Germinal center (tissue), 1 donor: ENCODE measurements at places on chromosomes 3 and 15.
A peak's percentile ranks its signal among the peaks of the same experiment; 100 is the strongest.

DNA sequence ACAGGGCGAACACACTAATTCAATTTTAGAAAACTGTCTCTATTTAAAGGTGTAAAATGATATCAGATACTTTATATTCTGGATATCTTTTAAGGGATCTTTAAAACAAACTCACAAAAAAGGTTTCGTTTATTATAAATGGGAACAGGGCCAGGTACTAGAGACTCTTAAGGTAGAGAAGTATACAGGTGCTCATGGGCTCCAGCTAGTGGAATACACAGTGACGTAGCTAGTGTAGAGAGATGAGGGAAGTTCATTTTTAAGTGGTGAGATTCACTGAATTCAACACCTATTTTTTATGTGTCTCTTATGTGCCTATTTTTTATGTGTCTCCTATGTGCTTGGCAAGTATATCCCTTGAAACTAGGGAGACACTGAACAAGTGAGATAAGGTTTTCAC, 132.7 kb upstream of the FAM3D start:
- DNase-seq, result no peak

DNA sequence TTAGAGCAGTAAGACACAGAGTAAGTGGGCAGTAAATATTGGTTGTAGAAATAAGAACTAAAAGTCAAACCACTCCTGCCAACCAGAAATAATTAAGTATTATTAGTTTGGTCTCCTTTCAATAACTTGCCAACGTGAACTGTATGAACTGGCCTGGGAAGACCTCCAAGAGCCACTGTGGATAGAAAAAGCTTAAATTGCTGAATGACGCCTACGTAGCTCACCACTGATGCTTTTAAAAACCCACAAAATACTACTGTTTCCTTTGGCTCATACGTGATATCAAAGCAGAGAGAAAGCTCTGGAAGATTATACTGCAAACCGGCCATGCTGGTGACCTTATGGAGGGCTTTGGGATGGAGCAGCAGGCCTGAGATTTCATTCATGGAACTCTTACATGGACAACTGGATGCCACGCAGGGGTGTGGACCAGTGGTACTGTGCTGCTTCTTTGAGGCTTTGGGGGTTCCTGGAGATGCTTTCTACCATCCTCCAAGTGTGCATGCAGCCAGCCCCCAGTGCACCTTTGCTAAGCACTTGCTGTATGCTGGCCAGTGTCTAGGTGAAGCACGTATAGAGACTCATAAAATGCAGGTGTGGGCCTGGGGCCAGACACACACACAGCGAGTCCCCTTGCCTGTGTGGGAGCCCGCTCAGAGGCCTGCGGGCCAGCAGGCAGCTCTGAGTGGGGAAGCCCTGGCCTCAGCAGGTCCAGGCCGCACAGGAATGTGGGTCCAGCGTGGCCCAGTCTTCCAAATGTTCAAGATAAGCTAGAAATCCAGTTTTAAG, 66.8 kb downstream of the ABTB1 start:
- no peak for DNase-seq

- DNase-seq, result no peak
Observed at GRCh38 chr3:69659180-69659910, 79.9 kb upstream of the MITF start.

GRCh38 chr3:119681279-119681678, 4.1 kb upstream of the COX17 start:
- peak; percentile 33 for DNase-seq

DNA sequence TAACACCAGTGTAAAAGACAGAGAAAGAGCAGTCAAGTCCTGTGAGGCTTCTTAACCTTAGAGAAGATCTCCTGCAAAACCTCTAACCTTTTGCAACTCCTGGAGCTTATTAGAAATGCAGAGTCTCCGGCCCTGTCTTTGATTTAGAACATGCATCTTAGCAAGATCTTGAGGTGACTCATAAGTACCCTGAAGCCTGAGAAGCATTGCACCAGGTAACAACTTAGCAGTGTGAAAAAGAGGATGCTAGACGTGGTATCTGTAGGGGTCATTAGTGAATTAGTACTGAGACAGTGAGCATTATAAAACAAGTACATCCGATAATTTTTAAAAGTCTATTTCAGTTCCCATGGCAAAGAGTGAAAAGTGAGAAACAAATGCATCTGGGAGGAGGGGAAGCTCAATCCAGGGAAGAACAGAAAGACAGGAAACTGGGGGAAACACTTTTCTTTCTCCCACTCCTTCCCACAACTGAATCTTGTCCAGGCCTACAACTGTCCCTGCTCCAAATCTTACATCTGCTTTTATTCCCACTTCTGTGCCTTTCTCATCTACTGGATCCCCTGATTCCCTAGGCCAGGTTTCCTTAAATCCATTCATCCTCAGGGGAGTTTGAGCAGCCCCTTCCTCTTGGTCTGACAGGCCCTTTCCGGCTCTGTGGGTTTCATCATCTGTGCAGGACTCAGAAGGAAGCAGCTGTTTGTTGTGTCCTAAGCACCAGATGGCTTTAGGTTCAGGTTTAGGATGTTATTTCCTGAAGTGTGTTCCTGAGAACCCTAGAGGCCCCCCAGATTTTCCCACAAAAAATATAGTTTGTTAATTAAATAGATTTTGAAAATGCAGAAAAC, 128.1 kb upstream of the IL12A start:
- DNase-seq, result no peak

DNA sequence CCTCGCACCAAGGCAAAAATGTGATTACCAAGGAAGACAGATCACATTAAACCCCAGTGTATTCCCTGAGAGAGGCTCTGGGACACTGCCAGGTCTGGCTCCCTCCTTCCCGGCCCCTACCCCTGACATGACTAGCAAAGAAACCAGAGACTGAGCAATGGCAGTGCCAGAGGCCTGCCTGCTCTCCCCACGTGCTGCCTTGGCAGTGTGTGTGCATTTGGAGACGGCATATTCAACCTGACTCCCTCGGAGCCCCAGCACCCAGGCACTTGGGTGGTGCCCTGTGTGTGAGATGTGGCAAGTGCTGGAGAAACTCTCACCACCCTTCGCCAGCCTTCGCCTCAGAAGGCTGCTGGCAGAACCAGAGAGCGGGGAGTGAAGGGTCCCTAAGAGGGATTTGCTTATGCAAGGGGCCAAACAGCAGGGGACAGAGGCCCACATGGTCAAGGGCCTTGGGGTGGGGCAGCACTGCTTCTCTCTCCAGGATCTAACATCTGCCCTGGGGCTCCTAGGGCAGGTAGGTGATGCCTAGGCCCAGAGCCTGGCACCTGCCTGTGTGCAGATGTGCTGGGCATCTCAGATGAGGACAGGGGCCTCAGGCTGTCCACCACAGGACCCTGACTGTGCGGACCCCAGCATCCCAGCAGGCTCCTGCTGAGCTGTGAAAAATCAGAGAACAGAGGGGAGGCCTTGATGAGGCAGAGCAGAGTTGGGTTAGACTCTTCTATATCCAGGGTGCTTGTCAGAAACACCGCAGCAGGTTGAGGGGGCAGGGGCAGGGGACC, 23.6 kb upstream of the PLXNA1 start:
- DNase-seq, result no peak

GRCh38 chr3:127753898-127754410, 68.4 kb downstream of the MGLL start:
- no peak for DNase-seq

DNA sequence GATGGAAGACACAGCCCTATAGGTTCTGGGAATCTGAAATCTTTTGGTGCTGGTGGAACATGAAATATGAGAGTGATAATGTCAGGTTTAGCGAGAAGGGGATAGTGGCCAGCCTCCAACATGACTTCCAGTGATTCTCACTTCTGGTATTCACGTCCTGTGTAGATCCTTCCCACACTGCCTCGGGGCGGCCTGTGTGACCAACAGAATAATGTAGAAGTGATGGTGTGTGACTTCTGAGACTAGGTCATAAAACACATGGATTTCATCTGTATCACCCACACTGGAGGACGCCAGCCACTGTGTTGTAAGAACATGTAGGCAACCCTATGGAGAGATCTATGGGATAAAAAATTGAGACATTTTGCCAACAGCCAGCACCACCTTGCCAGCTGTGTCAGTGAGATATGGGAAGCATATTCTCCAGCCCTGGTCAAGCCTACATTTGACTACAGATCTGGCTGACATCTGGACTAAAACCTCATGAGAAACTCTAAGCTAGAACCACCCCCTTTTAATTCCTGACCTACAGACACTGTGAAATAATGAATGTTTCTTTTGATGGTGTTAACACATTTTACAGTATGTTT, 25.5 kb upstream of the NUDT16 start:
- DNase-seq, result no peak

DNA sequence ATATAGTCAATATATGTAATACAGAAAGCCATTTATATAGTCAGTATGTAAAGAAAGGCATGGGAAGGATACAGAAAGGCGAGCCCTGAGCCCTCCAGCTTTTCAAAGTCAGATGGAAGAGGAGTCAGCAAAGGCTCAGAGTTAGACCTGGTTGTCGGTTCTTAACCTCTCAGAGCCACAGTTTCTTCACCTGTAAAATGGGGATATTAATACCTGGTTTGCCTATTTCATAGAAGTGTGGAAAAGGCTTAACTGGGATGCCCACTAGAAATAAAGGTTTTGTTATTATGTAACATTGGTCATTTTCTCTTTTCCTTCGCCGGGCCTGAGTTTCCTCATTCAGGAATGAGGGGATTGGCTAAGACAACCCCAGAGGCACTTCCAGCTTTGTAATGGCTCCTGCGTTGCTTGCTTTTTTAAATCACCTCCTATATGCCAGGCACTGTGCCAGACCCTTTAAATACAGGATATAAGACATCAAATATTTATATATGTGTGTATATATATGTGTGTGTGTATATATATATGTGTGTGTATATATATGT, 2.4 kb downstream of the CRELD1 start:
- DNase-seq, result no peak

GRCh38 chr3:124680521-124680920, 49.7 kb upstream of the UMPS start:
- no peak for DNase-seq

- DNase-seq, result no peak
Observed at GRCh38 chr3:46027736-46028397, 584 bp upstream of the XCR1 start.

DNA sequence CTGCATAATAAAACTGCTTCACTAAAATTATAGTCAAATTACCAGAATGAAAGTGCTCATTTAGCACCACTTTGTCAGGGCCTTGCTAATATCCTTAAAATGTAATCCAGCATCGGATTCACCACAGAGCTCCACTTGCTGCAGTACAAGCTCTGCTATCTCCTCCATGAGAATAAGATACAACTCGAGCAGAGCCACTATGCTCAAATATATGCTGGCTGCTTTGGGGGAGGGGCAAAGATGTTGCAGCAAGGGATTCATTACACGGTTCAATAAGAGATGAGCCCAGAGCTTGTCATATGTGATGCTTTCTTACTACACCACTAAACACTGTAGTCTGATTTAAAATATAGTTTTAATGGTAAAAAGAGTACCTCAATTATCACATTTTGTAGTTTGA, 72.2 kb downstream of the DLG1 start:
- no peak for DNase-seq

DNA sequence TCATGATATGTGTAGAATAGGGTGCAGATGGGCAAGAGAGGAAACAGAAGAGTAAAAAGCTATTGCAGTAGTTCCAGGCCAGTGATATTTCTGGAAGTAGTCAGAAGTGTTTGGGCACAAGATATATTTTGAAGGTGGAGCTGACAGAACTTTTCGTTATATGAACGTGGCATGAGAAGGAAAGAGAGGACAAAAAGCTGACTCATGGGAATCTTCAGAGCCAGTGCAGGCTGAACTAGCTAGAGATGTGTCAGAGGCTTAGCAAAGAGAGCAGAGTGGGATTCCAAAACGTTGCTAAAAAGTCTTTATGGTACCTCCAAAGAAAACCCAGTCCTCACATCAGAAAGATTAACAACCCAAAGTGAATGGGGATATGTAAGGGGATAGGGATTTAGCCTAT, 28.7 kb downstream of the TRIM69 start:
- DNase-seq, result no peak

DNA sequence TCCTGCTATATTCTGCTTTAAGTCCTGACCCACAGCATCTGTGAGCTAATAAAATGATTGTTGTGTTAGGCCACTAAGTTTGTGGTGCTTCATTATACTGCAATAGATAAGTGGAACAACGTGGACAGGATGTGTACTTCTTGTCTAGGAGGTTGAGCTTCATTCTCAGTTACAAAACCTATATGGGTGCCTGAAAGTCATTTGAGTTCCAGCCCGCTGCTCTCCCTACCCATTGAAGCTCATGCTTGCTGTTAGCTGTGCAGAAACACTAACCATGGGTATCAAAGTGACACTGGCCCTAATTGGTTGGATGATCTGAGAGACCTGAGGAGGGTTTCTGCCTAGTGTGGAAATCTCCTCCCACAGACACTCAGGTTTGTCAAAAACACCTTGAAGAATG, 357.2 kb downstream of the PDCD6IP start:
- no peak for DNase-seq

- DNase-seq, result no peak
Observed at GRCh38 chr3:13504161-13504831, 24.2 kb downstream of the HDAC11 start.

- DNase-seq, result no peak
Observed at GRCh38 chr15:33910741-33911140, 57.6 kb upstream of the CHRM5 start.

DNA sequence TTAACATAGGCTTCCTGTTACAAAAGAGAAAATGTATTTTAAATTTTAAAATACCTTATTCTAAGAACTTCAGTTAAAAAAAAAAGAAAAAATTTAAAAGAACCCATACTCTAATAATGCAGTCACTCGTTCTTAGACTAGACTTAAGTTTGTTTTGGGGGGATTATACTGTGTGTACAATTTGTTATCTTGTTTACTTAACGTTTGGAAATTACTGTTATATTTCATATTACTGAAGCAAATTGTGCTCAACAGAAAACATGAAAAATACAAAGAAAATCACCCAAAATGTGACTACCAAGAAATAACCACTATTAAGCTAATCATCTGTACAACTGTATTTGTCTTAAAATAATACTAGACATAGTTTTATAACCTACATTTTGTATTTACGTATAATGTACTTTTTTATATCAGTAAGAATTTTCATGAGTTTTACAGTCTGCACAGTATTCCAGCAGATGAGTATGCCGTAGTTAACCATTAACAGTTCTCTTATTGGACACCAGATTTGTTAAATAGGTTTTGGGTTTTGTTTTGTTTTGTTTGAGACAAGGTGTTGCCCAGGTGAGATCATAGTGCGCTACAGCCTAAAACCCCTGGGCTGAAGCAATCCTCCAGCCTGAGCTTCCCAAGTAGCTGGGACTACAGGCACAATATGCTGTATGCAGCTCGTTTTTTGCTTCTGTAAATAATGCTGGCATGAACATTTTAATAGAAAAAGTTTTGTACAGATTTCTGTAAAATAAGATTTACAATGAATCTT, 88.8 kb upstream of the CHD2 start:
- no peak for DNase-seq
